CD4-positive, alpha-beta memory T cell (primary cell): ENCODE measurements at places on chromosomes 13 and 19. TPM values are rescaled to one million over a fixed set of nuclear protein-coding genes. Genes with fewer than 3 reads are reported as not detected.

HNRNPL gene
- polyA plus RNA-seq = 76.0 TPM

ZFR2 gene
- 3.9 TPM for polyA plus RNA-seq

MED16 gene
- polyA plus RNA-seq = 48.6 TPM

HAUS5 gene
- 7.8 TPM for polyA plus RNA-seq

HSH2D gene
- 5.5 TPM for polyA plus RNA-seq

GNG7 gene
- 1.9 TPM for polyA plus RNA-seq

PLD3 gene
- polyA plus RNA-seq = 61.0 TPM
